ENCODE measurements at places on chromosomes 11 and 22. TPM values are rescaled to one million over a fixed set of nuclear protein-coding genes. Genes with fewer than 3 reads are reported as not detected.

GRCh38 chr11:12253843-12254281 is 123.5 kb upstream of the PARVA start:
- H3K4me1 ChIP-seq = peaks cover 12% of the 10 kb centered on the region
- no peak for DNase-seq
- H3K4me3 ChIP-seq = no peak overlapping the region
- no peaks in the 10 kb centered on the region for H3K27me3 ChIP-seq
- H3K27ac ChIP-seq = no peak overlapping the region
- H3K36me3 ChIP-seq = peaks cover 46% of the 10 kb centered on the region

GRCh38 chr22:26393929-26394328 is 35.1 kb upstream of the ASPHD2 start:
- H3K27me3 ChIP-seq = peaks cover 4% of the 10 kb centered on the region
- DNase-seq = no peak
- H3K4me3 ChIP-seq = no peak overlapping the region
- no peaks in the 10 kb centered on the region for H3K36me3 ChIP-seq

DNA sequence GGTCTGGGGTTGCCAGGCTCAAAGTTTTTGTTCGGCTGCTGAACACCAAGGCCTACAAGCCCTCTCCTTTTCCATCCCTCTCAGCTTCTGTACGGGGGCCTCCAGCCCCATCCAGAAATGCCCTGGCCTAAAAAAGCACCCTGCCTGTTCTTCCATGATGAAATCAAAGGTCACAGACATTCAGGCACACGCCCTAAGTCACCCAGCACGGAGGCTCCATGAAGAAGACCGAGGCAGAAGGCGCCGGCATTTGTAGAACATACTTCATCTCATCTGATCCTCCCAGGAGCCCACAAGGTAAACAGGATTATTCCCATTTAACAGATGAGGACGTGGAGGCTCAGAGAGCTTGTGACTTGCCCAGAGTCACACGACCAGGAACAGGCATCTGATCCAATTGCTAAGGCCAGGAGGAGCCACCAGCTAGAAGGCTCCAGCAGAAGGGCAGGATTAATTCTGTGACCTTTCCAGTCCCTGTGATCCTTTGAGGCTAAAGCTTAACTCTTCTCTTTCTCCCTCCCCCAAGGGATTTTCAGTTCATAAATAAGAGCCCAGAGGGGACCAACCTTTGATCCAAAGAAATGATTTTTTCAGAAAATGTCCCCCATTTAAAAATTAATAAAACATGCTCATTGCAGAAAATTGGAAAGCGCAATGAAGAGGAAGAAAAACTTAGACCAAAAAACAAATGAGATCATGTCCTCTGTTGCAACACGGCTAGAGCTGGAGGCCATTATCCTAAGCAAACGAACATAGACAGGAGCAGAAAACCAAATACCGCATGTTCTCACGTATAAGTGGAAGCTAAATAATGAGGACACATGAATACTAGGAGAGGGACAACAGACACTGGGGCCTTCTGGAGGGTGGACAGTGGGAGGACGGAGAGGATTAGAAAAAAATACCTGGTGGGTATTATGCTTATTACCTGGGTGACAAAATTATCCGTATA is 38.7 kb downstream of the CYTH4 start:
- peaks cover 37% of the 10 kb centered on the region for H3K27me3 ChIP-seq
- no peak overlapping the region for H3K4me3 ChIP-seq
- DNase-seq = no peak
- H3K27ac ChIP-seq = no peak overlapping the region
- H3K4me1 ChIP-seq = peaks cover 4% of the 10 kb centered on the region

DNA sequence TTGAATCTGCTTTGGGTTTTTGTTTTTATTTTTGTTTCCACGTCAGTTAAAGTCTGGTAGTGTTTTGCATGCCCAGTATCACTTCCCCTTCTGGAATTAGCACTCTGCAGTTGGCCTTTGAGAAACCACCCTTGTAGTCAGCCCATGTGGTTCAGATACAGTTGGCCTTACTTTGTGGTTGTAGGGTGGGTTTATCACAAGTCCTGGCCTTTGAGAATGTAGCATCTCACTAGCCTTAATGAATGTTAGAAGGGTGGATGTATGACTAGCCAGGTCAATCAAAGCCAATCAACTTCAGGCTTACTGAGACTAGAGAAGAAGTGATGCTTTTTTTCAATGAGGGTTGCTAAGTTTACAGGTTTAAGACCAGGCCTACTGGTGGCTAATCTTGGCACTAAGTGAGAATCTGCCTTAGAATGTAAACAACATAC is 19.8 kb downstream of the ARL14EP start:
- no peak overlapping the region for H3K4me3 ChIP-seq
- DNase-seq = no peak

DNA sequence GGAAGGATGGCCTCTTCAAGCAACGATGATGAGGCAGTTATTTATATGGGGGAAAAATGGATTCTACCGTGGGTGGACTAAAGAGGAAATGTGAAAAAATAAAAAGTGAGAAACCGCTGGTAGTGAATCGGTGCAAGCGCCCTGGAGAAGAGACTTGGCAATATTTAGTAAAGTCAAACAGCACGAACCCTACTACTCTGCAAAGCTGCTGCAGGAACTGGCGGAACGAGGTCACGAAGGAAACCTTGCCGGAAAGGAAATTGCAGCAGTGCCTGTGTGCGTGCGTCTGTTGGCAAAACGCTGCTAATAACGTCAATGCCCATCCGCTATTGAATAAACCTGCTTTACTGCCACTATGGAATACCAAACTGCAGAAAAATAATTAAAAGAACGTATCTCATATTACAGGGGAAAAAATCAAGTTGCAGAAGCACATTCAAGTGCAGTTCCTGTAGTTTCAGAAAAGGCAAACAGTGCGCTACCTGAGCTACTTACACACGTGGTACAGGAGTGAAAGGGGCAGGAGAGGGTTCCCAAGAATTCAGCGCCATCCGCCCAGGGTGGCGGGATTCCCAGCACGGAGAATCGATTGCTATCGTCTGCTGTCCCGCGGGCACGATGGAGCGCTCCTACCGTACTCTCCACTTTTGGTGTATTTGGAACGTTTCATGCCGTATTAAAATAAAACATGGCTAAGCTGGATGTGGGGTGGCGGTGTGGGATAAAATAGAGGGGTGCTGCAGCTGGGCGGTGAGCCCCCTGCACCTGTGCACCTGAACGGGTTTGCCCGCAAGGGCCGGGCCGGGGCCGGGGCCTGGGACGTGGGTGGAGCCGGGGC is 585 bp upstream of the NADSYN1 start:
- no peaks in the 10 kb centered on the region for H3K27me3 ChIP-seq
- H3K36me3 ChIP-seq = peaks cover 26% of the 10 kb centered on the region
- peak; percentile 65 for DNase-seq
- peak overlapping the region; percentile 89 for H3K27ac ChIP-seq
- peaks cover 47% of the 10 kb centered on the region for H3K4me1 ChIP-seq
- H3K4me3 ChIP-seq = peak overlapping the region; percentile 98

DNA sequence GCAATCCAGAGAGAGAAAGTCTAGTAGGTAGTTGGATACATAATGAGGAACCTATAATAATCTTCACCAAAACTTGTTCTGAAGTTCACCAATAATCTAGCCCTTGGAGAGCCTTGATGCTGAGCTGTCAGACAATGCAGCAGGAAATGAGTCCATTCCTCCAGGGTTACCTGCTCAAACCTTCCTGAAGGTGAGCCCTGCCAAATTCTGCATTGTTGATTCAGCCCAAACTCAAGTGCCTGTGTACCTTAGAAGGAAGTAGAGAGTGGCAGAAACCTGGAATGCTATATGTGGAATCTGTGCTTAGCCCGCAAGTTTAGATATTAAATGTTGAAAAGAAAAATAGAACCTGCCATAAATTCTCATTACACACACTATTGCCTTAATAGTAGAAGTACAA is 77.4 kb upstream of the SPON1 start:
- H3K4me3 ChIP-seq = no peak overlapping the region
- H3K4me1 ChIP-seq = no peaks in the 10 kb centered on the region
- H3K27me3 ChIP-seq = no peaks in the 10 kb centered on the region
- H3K36me3 ChIP-seq = no peaks in the 10 kb centered on the region

DNA sequence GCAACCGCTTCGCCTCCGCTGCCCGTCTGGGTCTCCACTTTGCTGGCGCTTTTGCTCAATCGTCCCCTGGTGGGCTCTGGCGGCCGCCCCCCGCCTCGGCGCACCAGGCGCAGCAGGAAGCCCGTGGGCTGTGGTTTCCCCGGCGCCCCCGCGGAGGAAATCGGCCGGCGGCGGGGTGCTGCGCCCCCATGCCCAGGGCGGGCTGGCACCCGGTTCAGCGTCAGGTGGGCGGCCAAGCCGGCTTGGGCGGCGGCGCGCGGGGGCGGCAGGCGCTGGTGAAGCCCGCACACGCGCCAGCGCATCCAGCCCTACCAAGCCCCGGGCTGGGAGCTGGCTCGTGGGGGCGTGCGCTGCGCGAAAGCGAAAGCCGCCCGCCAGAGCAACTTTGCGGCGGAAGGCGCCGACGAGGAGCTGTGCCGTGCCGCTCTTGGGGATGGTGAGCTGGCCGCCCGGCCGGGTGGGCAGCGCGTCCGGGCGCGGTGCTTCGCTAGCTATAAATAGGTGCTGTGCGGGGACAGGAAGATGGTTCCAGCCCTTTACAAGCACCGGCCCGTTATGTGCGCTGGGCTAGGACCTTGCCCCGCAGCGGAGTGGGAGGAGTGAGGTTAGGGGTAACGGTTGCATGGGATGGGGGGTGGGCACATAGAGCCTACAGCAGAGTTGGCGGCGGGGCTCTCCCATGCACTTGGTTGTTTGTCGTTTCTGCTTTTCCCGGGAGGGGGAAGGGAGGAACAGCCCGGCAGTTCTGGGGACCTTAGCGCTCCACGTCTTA is 25.0 kb upstream of the SUSD2 start:
- DNase-seq = peak; percentile 70
- peaks cover 10% of the 10 kb centered on the region for H3K36me3 ChIP-seq
- peak overlapping the region; percentile 91 for H3K4me3 ChIP-seq
- peaks cover 71% of the 10 kb centered on the region for H3K4me1 ChIP-seq
- peak overlapping the region; percentile 91 for H3K27ac ChIP-seq

- H3K27ac ChIP-seq = no peak overlapping the region
- peaks cover 25% of the 10 kb centered on the region for H3K4me1 ChIP-seq
- DNase-seq = no peak
- H3K27me3 ChIP-seq = no peaks in the 10 kb centered on the region
- H3K4me3 ChIP-seq = no peak overlapping the region
- peaks cover 4% of the 10 kb centered on the region for H3K36me3 ChIP-seq
Measured at GRCh38 chr11:108218455-108218854, 4.0 kb downstream of the NPAT start.

- H3K4me3 ChIP-seq = no peak overlapping the region
- H3K36me3 ChIP-seq = no peaks in the 10 kb centered on the region
- no peaks in the 10 kb centered on the region for H3K27me3 ChIP-seq
Measured at GRCh38 chr11:130671801-130672700, 223.6 kb downstream of the ADAMTS15 start.

DNA sequence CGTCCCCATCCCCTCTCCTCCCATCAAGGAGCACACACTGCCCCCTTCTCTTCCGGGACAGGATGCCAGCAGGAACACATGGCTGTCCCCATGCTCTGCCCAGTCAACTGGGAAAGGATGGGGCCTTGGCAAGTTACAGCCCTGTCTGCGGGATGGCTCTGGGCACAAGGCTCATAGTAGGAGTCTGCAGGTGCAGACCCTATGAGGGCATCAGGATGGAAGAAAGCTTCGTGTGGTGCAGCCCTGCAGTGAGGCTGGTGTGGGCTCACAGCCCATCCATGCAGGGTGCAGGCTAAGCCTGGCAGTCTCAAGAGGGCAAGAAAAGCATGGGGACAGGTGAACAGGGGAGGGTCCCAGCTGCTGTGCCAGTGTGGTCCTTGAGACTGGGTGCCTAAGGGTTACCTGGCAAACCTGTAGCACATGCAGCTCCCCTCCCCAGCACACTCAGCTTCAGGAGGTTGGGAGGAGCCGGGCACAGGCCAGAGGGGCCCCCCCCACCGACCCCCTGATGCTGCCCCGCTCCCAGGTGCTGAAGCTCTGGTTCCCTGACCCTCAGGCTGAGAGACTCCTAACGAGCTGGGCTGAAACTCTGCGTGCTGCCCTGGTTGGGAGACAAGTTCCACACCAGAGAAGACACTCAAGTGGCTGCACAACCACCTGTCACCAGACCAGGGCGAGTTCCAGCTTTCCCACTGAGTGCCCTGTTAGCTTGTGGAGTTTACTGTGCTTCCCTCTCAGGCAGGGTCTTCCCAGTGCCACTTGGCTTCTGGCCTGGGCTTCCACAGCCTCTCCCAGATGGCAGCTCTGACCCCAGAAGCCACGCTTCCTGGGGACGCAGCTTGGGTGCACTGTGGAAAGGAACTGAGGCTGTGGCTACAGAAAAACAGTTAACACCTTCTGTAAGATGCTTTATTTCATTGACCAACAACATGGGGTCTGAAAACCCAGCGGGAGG is 3.3 kb upstream of the SCARF2 start:
- peaks cover 42% of the 10 kb centered on the region for H3K36me3 ChIP-seq
- no peak overlapping the region for H3K4me3 ChIP-seq
- H3K4me1 ChIP-seq = peaks cover 24% of the 10 kb centered on the region
- H3K27ac ChIP-seq = no peak overlapping the region
- peak; percentile 24 for DNase-seq

- H3K36me3 ChIP-seq = peaks cover 16% of the 10 kb centered on the region
- H3K27me3 ChIP-seq = no peaks in the 10 kb centered on the region
- no peak overlapping the region for H3K4me3 ChIP-seq
- no peak overlapping the region for H3K27ac ChIP-seq
- H3K4me1 ChIP-seq = peaks cover 20% of the 10 kb centered on the region
Measured at GRCh38 chr11:12890476-12890875, 118.6 kb upstream of the RASSF10 start.

DNA sequence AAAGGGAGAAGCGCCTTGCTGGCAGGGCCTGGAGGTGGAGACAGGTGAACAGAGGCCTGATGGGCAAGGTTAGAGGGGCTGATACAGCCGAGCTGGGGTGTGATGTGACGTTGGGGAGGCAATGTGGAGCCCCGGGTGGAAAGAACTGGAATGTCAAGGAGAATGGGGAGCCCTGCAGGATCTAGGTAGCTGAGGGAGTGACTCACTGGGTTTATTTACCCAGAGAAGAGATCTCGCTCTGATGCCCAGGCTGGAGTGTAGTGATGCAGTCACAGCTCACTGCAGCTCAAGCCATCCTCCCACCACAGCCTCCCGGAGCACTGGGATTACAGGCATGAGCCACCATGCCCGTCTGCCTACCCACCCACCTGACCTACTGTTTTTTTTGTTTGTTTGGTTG is 1.9 kb upstream of the CYB5R3 start:
- no peak overlapping the region for H3K27ac ChIP-seq
- H3K4me3 ChIP-seq = no peak overlapping the region
- no peaks in the 10 kb centered on the region for H3K27me3 ChIP-seq

- H3K4me1 ChIP-seq = peaks cover 24% of the 10 kb centered on the region
- peak; percentile 73 for DNase-seq
- H3K27ac ChIP-seq = peak overlapping the region; percentile 87
- no peaks in the 10 kb centered on the region for H3K27me3 ChIP-seq
Measured at GRCh38 chr11:70270877-70271648, 573 bp downstream of the PPFIA1 start.

SMC1B gene
- total RNA-seq = not detected

TSSK2 gene
- not detected for total RNA-seq

PHLDA2 gene
- 7.2 TPM for total RNA-seq

NRIP3 gene
- 0.56 TPM for total RNA-seq

PHLDB1 gene
- total RNA-seq = 71.8 TPM

TSPAN32 gene
- 12.5 TPM for total RNA-seq

CCDC90B gene
- 30.0 TPM for total RNA-seq

CD248 gene
- 28.7 TPM for total RNA-seq

FAM180B gene
- 0.53 TPM for total RNA-seq

POTEH gene
- total RNA-seq = not detected
